Lung (tissue), 17 donors: ENCODE measurements at places on chromosomes 1 and 21. TPM values are rescaled to one million over a fixed set of nuclear protein-coding genes. Genes with fewer than 3 reads are reported as not detected.

GRCh38 chr1:93468662-93469061 lies 20.7 kb downstream of the FNBP1L start:
- no peak for DNase-seq
- no peak overlapping the region for H3K4me3 ChIP-seq
- no peaks in the 10 kb centered on the region for H3K36me3 ChIP-seq
- H3K4me1 ChIP-seq = peaks cover 5% of the 10 kb centered on the region

GRCh38 chr1:117061986-117062415 lies 1.9 kb downstream of the TTF2 start:
- no peaks in the 10 kb centered on the region for H3K27me3 ChIP-seq
- H3K27ac ChIP-seq = no peak overlapping the region
- no peaks in the 10 kb centered on the region for H3K4me1 ChIP-seq
- no peak overlapping the region for H3K4me3 ChIP-seq
- no peak for DNase-seq

- no peak for DNase-seq
- peaks cover 4% of the 10 kb centered on the region for H3K27me3 ChIP-seq
- no peak overlapping the region for H3K27ac ChIP-seq
- H3K36me3 ChIP-seq = no peaks in the 10 kb centered on the region
These were observed 45.5 kb upstream of the PLXNA2 start for GRCh38 chr1:208289716-208290115.

DNA sequence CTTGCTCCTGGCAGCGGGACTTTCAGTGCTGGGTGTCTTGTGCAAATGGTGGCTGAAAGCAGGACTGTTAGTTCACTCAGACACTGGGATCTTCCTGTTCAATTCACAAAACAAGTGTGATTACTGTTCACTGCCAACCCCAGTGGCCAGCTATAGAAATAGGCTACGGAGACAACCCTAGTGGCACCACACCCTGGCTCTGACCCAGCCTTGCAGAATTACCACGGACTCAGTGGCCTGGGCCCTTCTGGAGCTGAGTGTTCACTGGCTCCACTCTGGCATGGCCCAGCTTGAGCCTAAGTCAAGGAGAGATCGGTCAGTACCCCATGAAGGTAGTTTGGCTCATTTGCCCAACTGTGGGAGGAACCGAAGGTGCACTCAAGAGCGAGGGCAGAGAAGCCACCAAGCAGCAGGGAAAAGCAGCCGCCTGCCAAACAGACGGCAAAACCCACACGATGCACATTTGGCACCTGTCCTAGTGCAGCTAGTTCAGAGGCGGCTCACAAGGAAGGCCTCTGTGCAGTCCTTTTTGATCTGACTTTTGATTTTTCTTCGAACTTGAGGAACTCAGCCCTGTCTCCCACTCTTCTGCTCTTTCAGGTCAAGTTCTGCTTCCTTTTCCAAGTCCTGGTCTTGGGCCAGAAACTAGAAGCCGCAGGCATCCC lies 5.9 kb downstream of the KIAA2013 start:
- H3K4me3 ChIP-seq = no peak overlapping the region
- no peak for DNase-seq
- H3K4me1 ChIP-seq = peaks cover 6% of the 10 kb centered on the region

DNA sequence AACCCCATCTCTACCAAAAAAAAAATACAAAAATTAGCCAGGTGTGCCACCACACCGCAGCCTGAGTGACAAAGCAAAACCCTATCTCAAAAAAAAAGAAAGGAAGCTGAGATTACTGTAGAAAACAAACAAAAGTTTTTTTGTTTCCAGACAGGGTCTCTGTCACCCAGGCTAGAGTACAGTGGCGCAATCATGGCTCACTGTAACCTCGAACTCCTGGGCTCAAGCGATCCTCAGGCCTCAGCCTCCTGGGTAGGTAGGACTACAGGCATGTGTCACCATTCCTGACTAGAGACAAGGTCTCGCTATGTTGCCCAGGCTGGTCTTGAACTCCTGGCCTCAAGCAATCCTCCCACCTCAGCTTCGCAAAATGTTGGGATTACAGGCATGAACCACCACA lies 2.8 kb upstream of the PYGO2 start:
- no peak overlapping the region for H3K4me3 ChIP-seq
- DNase-seq = no peak
- peaks cover 33% of the 10 kb centered on the region for H3K36me3 ChIP-seq
- no peaks in the 10 kb centered on the region for H3K27me3 ChIP-seq

DNA sequence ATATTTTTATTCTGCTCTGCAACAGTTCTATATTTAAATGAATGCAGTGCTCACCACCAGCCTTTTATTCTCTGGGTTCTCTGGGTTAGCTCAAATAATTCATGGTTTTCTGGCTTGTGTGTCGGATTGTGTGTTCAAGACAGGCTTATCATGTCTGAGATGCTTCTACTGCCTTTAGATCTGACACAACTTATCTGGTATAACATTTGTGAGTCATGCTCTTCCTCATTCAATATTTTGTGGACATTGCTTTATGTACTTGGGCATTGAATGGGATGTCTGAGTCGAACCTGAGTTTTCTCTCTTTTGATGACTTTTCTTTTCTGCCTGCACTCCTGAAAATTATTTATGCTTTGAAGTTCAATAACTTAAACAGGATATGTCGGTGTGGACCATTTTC lies 17.6 kb upstream of the PKP1 start:
- H3K36me3 ChIP-seq = no peaks in the 10 kb centered on the region
- H3K4me3 ChIP-seq = no peak overlapping the region
- no peak for DNase-seq
- no peaks in the 10 kb centered on the region for H3K4me1 ChIP-seq
- H3K27ac ChIP-seq = no peak overlapping the region

DNA sequence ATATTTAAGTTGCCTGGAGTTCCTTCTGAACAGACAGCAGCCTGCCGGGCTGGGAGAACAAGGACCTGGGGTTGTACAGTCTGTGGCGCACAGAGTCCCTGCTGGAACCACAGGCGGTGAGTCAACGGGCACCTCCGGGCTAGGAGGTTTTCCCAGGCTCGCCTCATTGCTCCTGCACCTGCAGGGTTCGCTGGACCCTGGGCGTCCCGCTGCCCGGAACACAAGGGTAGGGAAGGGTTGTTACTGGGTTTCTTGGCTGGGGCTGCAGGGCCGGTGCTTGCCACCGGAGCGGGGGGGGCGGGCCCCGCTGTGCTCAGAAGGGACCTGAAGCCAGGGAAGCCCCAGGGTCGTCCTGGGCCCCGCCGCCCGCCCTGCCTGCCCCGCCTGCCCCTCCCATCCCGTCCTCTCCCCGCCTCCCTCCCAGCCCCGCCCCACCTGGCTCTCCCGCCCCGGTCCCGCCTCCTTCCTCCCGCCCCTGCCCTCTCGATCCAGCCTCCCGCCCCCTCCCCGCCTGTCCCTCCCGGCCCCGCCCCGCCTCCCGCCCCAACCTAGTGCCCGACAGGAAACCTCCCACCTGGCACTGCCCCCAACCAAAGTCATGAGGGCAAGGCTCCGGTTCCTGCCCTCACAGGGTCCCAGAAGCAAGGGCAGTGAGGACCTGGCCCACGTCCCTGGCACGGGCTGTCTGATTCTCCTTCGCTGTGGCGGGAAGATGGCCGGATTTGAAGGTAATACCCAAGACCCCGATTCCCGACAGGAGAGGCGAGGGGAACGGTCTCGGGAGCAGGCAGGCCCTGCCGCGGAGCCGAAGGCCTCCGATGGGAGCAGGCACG lies 6.8 kb downstream of the JMJD4 start:
- H3K27ac ChIP-seq = peak overlapping the region; percentile 29
- H3K4me3 ChIP-seq = peak overlapping the region; percentile 44
- H3K36me3 ChIP-seq = no peaks in the 10 kb centered on the region

Gene PEX11B
- 28.6 TPM for total RNA-seq

Gene CYP4A22
- 0.18 TPM for total RNA-seq

Gene FCRL4
- total RNA-seq = 0.57 TPM
